ENCODE measurements at places on chromosomes 7 and 10.

DNA sequence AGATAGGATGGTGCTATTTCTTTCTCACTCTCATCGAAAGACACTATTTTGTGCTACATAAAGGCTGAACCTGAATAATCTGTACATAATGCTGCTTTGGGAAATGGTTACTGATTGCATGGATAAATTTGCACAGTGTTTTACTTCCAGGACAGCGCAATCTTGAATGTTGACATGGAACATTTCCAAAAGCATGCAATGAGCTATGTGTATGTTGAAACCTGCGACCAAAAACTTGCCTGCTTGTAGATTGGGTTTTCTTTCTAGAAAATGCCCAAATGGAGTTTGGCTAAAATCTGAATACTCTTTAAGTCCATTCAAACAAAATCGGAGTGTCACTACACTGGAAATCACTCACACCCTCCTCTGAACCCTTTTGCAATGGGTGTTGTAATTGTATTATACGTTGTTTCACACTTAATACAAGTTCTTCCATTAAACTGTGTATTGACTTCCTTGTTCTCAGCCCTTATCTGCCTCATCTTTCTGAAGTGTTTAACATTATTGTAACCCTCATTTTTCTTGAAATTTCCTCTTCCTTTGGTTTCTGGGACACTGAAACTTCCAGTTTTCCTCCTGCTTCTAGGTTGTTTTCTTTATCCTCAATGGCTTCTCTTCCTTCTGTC is 73.7 kb upstream of the CAPZA2 start:
- DNase-seq = no peak

DNA sequence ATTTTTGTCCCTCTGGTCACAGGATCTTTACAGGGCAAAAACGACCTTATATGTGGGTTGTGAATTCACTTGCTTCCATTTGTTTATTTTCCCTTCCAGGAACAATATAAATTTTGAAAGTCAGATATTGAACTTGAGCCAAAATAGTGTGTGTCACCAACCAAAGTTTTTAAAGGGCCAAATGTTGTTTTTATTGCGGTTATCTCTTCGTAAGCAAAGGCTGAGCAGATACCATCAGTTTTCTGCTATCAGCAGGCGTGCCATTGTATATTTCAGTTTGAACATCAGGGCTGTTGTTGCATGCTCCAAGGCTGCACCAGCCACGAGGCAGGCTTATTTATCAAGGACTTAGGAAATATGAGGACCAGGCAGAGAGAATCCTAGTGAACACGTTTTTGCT is 160.3 kb downstream of the PAXIP1 start:
- no peak for DNase-seq

DNA sequence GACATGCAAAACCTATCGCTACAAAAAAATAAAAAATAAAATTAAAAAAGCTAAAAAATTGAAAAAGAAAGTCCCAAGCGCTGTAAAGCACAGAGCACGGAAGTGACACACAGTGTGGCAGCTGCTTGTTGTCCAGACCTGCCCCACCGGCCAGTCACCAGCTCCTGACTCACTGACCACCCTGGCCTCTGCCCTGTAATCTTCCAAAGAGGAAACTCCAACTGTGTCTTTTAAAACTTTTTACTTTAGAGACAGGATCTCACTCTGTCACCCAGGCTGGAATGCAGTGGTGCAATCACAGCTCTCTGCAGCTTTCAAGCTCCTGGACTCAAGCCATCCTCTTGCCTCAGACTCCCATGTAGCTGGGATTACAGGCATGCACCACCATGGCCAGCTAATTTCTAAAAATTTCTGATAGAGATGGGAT is 23.6 kb downstream of the GNA12 start:
- no peak for DNase-seq

- no peak for DNase-seq
Measured at GRCh38 chr7:139600306-139600705, 76.8 kb downstream of the CLEC2L start.

- no peak for DNase-seq
Measured at GRCh38 chr7:122618585-122619189, 80.2 kb downstream of the RNF133 start.

DNA sequence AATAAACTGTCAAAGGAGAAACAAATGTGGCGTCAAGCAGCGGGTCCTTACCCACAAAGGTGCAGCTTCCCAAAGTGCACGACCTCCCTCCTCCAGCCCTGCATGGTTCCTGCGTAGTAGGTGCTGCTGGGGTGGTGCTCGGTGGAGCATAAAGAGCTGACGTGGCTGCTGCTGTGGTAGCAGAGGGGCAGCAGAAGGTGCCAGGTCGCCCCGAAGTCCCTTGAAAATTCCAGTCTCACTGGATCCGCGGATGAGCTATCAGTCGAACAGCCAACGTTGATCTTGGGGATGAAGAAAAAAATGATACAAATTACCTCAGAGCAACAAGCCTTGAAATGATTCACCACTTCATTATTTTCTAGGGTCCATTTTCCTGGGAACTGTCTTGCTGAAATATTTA is 105.0 kb upstream of the SLC26A5 start:
- no peak for DNase-seq

- no peak for DNase-seq
Measured at GRCh38 chr10:13648425-13648824, 61.7 kb downstream of the PRPF18 start.

- no peak for DNase-seq
Measured at GRCh38 chr7:12640299-12641096, 46.9 kb upstream of the ARL4A start.

DNA sequence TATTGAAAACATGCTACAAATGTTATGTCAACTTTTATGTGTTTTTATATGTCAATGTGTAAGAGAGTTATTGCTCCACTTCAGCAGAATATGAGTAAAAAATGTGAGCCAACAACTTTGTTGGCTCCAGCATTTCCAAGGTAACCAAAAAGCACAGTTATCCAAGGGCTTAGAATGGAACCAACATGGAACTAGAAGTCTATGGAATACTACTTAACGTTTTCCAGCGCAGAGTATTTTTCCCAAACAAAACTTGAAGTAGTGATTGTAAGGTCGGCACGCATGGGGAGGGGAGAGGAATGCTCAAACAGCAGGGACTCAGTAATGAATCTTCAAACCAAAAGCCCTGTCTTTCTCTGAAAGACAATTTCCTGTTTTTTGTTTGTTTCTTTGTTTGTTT is 45.0 kb upstream of the TSPAN13 start:
- no peak for DNase-seq

- DNase-seq = no peak
Measured at GRCh38 chr10:132538790-132539421, 1.3 kb downstream of the INPP5A start.

- DNase-seq = no peak
Measured at GRCh38 chr7:157006829-157007469, 3.5 kb downstream of the MNX1 start.

- no peak for DNase-seq
Measured at GRCh38 chr7:107615910-107616680, 36.0 kb downstream of the BCAP29 start.

DNA sequence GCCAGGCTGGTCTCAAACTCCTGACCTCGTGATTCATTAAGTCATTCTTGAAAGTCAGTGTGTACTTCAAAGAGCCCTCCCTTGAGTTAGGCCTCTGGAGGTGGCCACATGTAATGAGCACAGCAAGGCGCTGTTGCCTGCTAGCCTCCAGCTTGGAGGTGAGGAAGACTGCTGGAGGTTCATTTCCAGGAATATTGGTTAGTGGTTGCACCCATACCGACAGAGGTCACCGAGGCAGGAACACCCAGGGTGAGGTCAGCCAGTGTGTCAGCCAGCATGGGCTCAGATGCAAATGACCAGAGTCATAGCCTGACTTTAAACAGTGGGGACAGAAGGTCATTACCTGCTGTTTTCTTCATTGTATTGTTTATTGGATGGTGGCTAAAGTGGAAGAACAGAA is 85.0 kb downstream of the PLPP4 start:
- DNase-seq = no peak

- no peak for DNase-seq
Measured at GRCh38 chr7:139065323-139065722, 29.5 kb upstream of the ZC3HAV1L start.

DNA sequence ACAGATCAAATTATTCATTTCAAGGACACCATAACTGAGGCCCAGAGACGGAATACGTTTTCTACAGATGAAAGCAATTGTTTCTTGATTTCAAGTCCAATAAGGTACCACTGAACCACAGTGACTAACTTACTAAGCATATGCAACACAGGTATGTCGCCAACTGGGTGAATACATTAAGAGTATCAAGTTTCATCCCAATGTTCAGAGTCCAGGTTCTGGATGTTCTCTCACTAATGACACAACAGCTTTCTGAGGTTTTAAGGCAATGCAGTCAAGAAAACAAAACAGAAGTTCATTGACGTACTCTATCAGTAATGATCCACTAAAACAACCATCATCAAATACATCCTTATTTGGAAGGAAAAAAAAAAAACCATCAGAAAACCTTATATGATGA is 35.8 kb downstream of the NSUN6 start:
- DNase-seq = no peak

- no peak for DNase-seq
Measured at GRCh38 chr7:120554960-120555571, 282.1 kb downstream of the KCND2 start.

GRCh38 chr7:154628556-154628955 is 374.4 kb downstream of the PAXIP1 start:
- no peak for DNase-seq

GRCh38 chr7:117090791-117091190 is 137.5 kb downstream of the ST7 start:
- DNase-seq = no peak

DNA sequence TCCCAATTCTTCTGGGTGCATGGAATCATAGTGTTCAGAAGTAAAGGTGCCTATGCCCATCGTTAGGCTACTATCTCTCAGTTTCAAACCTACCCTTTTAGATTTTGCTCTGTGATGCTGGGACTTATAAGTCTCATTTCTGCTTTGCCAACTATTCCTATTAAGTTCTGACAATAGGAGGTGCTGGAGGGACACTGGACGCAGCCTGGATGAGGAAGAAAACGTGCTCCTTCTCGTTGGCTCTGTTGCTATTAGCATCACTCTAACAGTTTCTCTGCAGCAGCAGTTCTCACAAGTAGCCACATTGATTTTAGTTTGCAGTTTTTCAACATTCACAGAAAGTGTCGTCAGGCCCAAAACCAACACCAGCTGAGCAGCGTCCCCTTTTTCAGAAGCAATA is 72.4 kb downstream of the ABCC2 start:
- DNase-seq = no peak

GRCh38 chr7:117716707-117717299 is 156.4 kb downstream of the CTTNBP2 start:
- no peak for DNase-seq

DNA sequence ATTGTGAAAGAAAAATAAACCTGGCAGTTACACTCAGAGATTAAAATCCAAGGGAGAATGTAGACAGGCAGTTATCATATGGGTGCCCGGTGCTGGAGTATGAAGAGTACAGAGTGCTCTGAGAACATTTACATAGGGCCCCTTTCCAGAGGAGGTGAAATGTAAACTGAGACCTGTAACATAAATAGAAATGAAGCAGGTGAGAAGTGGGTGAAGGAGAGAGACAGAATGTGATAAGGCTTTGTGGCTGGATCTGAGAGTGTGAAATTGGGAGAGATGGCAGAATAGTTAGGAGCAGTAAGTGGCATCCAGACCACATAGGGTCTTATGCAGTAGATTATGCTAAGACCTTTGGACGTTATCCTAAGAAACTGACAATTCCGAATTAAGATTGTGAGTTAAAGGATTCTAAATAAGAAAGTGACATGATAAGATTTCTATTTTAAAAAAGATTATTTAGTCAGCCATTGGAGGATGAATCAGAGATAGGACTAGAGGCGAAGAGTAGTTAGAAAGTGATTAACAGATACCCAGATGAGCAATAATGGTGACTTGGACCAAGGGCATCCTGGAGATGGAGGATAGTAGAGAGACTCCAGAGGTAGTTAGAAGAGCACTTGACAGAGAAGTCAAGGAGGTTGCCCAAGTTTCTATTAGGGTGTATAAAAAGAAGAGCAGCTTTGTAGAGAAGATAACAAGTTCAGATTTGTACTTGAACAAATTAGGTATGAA is 36.7 kb downstream of the DNAH11 start:
- no peak for DNase-seq

DNA sequence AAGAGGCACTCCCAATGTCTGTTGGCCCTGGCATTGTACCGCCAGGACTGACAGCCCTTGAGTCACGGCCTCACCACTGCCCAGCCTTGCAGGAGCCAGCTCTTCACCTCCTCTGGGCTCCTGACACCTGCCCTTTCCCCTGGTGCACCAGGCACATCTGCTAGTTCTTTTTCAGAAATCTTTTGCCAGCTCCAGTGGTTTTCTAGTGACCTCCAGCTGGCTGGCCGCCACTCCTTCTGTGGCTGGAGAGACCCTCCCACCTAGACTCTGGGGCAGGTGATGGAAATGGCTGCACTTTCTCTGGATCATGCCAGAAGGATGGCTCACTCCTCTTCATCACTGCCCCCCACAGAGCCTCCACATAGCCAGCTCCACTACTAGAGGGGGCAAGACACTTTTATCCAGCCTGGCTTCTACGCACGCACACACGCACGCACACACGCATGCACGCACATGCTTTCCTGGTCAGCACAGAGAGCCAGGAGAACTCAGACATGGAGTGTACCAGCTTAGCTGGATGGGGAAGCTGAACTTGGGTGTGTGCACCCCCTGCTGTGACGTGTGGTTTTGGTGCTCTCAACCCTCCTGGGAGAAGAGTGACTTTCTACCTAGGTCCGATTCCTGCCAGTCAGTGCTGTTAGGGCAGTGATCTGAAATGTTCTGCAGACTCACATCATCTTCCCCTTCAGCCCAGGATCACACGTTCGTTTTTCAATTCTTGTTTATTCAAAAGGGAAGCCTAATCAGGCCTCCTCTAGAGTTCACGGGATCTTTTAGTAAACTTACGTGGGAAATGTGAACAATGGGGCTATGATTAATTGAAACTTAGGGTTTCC is 222.0 kb downstream of the PRPF18 start:
- DNase-seq = no peak

DNA sequence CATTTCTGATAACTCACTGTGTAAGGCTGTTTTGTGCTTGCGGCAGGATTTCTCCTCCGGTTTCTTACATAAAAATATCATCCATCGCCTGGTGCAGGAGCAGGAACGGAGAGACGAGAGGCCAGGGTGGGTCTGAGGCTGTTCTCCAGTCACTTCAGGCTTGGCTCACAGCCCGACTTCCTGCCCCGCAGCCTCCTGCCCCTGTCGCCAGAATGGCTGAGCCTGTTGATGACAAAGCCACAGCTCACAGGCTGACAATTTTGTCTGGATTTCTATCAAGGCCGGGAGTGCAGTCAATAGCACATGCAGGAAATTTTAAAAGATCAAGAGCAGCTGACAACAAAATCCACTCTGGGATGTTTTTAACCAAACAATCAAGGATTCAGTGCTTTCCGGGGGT is 229.7 kb upstream of the ZNF32 start:
- DNase-seq = no peak

Data from B cell (primary cell).